ENCODE measurements at places on chromosomes 7 and 10.

DNA sequence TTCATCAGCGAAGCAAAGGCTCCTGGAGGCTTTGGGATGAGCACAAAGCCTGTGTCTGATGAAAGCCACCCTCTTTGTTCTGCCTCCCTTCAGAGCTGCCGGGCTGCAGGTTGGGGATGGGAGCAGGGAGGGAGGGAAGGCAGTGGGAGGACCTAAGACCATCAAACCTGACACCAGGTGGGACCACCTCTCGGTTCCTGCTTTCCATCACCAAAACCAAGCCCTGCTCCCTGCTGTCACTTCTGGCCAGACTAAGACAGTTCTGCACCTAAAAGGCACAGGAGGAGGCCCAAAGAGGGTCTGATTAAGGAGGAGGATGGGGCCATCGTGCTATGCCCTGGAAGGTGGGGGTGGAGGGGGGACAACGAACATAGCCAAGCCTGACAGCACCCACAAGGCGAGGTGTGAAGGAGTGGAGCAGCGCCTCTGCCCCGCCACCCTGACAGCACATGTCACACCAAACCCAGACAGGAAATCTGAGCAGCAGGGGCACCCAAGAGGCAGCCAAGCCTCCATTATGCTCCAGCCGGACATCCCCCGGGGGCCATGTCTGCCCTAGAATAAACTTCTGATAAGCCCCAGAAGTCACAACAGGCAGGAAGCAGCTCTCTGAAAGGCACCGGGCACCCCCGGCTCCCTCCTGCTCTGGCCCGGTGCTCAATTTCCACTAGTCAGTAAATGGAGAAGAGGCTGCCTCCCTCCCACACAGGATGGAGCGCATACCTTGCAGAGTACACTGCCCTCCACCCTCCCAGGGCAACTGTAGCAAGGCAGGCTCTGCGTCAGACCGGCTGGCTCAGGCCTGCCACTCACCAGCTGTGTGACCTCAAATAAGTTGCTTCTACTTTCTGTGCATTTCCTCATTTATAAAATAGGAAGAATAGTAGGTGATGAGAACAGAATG lies 48.9 kb downstream of the DLG5 start:
- peak; percentile 34 for DNase-seq

- no peak for DNase-seq
Observed at GRCh38 chr10:68046642-68047041, 28.4 kb downstream of the HERC4 start.

GRCh38 chr7:152674860-152675758 lies 832 bp downstream of the XRCC2 start:
- DNase-seq = peak; percentile 64

- DNase-seq = no peak
Observed at GRCh38 chr10:80871083-80871482, 333.4 kb downstream of the SH2D4B start.

DNA sequence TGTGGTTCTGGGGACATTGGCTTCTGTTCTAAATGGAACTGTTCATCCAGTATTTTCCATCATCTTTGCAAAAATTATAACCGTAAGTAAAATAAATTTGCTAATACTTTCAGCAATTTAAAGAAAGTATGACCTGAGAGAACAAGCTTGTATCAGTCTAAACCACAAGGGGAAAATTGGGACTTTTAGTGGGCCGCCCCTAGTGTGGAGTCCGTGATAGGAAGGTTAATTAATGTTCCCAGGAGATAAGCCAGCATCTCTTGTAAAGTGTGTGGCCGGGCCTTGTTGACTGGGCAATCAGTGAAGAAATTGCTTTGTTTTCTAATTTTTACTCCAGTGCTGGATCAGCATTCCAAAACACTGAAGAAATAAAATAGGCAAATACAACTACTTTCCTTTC lies 83.0 kb downstream of the ABCB5 start:
- no peak for DNase-seq

GRCh38 chr10:71887743-71888142 lies 36.7 kb upstream of the PSAP start:
- DNase-seq = no peak

DNA sequence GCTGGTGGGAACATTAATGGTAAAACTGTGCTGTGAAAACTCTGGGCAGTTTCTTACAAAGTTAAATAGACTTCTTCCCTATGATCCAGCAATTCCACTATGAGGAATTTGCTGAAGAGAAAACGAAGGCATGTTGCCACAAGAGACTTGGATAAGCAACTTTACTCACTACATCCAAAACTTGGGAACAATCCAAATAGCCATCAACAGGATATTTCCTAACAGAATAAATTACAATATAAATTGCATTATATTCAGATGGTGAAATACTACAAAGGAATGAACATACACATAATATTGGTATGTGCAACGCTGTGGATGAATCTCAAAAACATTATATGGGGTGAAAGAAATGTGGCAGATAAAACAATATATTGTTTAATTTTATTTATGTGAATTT lies 21.4 kb upstream of the MKI67 start:
- DNase-seq = no peak

- DNase-seq = peak; percentile 90
Observed at GRCh38 chr10:62083412-62084267, 182.1 kb downstream of the ARID5B start.

DNA sequence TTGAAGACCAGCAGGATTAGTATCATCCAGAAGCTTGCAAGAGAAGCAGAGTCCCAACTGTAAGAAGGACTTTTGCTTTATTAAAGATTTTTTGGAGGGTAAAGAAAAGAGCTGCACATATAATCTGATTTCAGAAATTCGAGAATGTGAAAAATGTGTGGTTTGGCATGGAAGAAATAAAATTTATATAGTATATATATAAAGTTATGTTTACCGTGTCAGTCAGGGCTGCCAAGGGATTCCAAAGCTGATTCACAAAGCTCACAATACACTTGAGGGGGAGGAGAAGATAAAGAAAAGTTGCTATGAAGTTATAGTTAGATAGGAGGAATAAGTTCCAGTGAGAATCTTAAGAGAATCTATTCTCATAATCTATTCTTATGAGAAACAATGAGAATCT lies 231.8 kb upstream of the CACNA2D1 start:
- DNase-seq = no peak

GRCh38 chr10:11326241-11326640 lies 285.2 kb downstream of the USP6NL start:
- no peak for DNase-seq

DNA sequence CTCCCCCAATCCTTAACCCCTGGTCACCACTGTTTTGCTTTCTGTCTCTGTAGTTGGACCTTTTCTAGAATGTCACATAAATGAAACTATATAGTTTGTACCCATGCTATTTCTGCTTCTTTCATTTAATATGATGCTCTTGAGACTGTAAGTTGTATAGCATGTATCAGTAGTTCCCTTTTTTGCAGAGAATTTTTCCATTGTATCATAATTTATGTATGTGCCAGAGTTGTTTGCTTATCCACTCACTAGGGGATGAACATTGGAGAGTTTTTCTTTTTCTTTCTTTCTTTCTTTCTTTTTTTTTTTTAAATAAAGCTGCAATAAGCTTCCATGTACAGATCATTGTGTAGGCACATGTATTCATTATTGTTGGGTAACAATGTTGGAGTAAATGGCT lies 544.8 kb downstream of the CNTNAP2 start:
- DNase-seq = no peak

DNA sequence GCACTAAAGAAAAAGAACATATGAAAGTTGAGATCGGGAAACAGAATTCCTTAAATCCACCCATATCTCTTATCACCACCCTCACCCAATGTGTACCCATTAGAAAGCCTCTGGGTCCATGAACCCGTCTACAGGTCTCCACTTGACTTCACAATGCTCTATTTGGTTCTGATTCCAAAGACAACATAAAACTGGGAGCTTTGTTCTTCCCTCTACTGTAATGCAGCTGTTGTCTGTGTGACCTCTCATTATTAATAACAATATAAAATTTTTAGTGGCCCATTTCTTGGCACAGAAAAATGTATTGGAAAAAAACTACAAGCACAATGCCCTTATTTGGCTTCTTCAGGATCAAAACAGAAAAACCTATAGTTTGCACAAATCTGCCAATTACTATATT lies 30.0 kb downstream of the DOCK4 start:
- no peak for DNase-seq

- no peak for DNase-seq
Observed at GRCh38 chr7:131095346-131095745, 232.3 kb upstream of the MKLN1 start.

- no peak for DNase-seq
Observed at GRCh38 chr10:44569193-44570091, 184.5 kb upstream of the CXCL12 start.

DNA sequence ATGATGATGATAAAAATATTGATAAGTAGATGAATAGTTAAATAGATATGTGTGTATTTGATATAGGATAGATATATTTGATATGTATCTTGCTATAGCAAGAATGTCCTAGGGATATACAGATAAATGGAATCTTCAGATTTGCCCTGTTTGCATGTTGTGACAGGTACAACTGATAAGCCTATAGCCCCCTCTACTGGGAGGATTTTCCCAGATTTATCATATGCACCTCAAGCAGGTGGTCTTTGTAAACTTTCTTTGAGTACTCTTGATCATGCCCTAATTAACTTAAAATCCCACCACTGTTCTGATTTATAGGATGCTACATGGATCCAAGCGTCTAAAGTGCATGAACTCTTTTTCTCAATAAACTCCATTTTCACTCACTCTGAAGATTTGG lies 1050.7 kb downstream of the SORCS3 start:
- peak; percentile 10 for DNase-seq

DNA sequence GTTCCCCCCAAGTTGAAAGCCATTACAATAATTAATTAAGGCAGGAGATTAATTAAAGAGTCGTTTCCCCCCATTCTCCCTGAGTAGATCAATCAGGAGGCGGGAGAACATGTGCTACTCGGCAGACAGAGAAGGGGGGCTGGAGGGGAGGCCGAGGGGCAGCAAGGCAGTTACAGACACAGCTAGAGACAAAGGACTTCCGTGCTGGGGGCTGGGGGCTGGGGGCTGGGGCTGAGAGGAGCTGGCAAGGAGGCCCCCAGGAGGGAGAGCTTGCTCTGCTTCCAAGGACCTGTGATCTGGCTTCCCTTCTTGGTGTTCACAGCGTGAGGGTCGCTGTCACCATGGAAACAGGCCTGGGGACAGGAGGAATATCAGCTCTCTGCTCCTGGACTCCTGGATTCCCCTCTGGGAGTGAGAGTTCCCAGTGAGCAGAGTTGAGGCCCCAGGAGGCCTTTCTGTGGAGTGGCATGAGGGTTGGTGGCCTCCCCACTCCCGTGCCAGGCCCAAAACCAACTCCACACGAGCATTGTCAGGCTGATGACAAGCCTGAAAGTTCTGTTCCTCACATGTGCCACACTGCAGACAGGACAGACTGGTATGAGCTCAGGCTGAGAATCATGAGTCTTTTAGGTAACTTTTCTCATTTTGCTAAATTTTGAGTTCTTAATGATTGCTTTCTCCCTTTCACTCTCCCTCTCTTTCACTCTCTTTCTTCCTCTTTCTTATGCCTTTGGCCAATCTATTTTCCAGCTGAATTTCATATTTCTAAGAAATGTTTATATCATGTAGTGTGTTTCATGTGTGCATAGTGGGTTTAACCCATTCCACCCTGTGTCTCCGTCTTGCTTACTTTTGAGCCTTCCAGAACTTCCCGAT lies 16.4 kb downstream of the FAM241B start:
- DNase-seq = no peak

DNA sequence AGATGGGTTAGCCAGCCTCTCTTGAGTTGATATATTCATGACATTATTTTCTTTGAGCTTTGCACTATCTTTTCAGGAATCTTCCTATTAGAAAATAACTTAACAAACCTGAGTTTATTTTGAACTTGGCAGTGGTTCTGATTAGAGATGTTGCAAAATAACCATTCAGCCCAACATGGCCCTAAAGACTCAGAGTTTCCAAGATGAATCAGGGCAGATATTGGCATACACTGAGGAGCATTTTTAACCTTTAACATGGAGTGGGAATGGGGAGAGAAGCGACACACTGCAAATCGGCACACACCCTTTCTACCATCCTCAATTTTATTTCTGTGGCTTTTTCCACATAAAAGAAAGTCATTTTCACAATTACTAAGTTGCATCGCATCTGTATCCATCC lies 190.8 kb downstream of the TRIL start:
- DNase-seq = no peak

DNA sequence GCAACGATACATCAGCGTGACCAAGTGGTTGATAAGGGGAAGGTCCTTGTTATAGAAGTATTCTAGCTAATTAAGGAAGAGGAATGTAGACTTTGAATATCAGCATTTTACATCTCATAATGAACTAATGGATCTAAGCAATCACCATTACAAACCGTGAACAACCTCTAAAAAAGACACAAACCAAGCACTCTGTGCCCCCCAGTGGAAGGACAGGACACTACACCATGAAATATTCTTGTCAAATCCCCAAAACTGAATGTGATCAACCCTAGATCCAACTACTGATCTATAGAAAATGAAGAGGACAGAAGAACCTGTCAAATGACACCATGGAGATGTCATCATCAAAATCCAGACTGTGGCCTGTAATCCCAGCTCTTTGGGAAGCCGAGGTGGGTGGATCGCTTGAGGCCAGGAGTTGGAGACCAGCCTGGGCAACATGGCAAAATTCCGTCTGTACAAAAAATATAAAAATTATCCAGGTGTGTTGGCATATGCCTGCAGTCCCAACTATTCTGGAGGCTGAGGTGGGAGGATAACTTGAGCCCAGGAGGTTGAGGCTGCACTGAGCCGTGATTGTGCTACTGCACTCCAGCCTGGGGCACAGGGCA lies 111.3 kb upstream of the CARD11 start:
- DNase-seq = peak; percentile 71

DNA sequence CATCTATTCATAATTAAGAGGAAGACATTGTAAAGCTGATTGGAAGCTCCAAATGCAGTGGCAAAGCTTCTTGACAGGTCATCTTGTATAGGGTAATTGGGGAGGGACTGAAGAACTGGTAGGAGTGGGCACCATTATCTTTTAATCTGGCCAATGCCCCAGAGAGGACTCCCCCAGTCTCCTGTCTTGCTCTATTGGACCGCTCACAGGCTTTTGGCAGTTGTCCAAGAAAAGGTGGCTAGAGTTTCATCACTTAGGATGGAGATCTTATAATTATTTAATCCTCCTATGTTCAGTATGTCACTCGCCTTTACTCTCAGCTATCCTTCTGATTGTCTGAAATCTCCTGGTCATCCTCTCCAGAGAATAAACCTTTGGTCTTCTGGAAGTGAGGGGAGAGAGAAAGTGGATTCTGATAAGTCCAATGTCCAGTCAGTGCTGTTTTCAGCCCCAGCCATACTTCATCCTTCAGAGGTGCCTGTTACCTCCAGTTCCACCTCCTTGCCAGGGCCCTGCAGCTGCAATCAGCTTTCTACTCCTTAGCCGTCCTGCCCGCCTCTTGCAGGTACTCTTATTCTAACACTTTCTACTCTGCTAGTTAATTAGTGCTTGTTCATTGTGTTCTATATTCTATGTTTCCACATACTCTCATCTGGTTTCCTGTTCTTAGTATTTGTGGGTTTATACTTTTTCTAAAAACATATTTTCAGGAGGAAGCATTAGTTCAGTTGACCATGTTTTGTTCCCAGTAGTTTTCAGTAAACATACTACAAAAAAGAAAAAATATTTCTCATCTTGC lies 241.6 kb downstream of the NSUN6 start:
- DNase-seq = peak; percentile 4

- no peak for DNase-seq
Observed at GRCh38 chr10:42801135-42801534, 18.5 kb downstream of the BMS1 start.

Measured in SJCRH30 (cell line).